ENCODE measurements at places on chromosomes 12 and 14.

DNA sequence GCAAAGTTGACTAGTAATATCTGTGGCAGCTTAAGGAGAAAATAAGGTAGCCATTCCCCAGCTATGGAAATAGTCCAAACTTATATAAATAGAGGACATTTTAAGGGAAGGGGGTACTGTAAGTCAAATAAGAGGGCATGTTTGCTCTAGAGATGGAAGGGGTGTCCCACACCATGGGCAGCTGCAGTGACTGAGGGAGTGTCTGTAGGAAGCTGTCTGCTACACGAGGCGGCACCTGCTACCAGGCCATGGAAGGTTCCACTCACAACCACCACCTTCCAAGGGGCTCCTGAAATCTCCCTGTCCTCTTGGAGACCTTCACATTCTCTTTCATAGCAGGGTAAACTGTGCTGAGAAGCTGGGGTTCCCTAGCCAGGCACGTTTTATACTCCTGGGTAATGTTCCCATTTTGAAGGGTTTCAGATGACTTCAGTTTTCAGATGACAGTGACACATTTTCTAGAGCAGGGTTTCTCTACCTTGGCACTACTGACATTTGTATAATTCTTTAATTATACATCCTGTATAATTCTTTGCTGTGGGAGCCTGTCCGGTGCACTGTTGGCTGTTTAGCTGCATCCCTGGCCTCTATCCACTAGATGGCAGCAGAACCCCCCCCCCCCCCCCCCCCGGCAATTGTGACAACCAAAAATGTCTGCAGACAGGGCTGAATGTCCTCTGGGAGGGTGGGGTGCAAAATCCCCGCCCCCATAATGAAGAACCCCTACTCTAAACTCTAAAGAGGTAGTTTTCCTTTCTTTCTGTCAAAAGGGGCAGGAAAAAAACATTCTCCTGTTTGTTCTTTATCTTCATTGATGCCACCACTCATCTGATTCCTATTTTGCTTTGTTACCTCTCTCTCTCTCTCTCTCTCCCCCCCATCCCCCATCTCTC lies 11.6 kb upstream of the SMCO2 start:
- DNase-seq = no peak

DNA sequence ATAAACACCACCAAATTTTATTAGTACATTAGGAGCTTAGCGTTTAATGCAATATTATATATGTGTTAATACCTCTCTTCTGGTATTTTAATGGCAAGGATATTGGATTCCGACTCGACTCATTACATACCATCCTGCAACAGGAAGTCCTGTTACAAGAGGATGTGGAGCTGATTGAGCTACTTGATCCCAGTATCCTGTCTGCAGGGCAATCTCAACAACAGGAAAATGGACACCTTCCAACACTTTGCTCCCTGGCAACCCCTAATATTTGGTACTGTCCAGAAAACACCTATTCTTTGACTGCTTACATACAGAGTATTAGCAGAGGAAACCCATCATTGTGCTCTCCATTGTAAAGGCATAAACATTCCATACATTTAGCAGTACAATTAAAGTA lies 45.2 kb downstream of the VEZT start:
- DNase-seq = no peak

GRCh38 chr14:91354979-91355685 lies 62.5 kb downstream of the CCDC88C start:
- DNase-seq = no peak

GRCh38 chr12:230925-231671 lies 17.1 kb upstream of the SLC6A12 start:
- no peak for DNase-seq

DNA sequence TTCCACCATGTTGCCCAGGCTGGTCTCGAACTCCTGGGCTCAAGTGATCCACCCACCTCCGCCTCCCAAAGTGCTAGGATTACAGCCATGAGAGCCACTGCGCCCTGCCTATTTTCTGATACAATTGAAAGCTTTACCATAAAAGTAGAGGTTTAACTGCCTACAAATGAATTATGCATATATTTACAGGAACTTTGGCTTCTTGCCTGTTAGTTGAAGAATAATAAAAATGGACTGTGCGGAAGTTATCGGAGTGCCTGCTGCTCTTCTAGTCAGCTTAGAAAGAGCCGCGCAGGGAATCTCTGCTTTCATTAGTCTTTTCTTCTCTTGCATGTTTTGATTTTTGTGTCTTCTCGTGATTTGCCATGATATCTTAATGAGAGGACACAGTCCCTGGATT lies 34.5 kb downstream of the PPP2R5C start:
- no peak for DNase-seq

Measured in gastrocnemius medialis (tissue), 4 donors.